Activated CD4-positive, alpha-beta T cell treated with anti-CD3 and anti-CD28 coated beads for 24 hours (primary cell): ENCODE measurements at places on chromosomes 2 and 18.
A peak's percentile ranks its signal among the peaks of the same experiment; 100 is the strongest.

DNA sequence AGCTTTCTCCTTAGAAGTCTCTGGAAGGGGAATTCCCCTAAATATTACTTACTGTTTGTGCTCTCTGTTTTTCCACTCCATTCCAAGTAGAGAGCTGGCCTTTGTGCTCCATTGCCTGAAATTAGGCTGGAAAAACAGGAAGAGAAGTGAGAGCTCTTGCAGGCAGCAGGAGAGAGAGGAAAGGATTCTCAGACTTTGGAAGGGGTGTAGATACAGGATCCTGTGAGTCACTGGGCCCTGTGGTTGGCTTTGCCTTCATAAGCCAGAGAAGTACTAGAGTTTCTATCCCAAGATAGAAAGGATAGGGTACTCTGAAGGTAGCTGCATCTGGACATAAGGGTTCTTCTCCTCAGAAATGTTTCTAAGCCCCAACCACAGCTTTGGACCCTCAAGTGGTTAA lies 188.9 kb downstream of the CMPK2 start:
- no peak for DNase-seq

- DNase-seq, result no peak
Observed at GRCh38 chr18:75036917-75037688, 171.8 kb downstream of the PTGR3 start.

GRCh38 chr2:17101596-17101995 lies 416.6 kb downstream of the RAD51AP2 start:
- DNase-seq, result no peak

- no peak for DNase-seq
Observed at GRCh38 chr2:224927646-224928173, 114.6 kb downstream of the DOCK10 start.

DNA sequence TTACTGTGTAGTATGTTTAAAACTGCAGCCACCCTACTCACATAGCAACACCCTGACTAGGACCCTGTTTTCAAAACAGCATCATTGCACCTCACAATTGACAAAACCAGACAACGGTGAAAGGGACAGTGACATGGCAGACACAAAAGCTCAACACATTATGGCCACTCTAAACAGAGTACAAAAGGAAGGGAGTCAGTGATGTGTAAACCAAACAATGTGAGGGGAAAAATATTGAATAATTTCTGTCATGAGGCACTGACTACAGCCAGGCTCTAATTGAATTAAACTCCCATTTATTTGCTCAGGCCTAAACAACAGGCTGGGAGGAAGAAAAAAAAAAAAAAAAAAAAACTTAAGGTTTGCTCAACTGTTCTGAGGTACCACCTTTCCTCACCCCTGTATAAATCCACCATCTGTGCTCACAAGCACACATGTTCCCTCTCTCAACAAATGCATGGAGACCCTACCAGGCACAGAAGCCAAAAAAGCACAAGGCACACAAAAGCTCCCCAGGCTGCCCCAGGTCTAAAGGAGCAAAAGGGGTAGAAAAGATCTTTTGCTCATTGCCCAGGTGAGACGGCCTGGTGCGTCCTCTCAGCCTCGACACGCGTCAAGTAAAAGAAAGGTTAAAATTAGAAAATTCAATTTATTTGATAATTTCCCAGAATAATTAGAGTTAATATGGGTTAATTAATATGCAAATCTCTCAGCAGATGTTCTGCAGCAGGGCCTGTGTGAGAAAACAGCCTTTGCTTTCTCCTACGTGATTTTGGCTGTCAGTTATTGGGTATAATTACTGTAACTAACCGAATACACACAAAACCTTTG lies 80.9 kb downstream of the ZEB2 start:
- DNase-seq, result no peak

DNA sequence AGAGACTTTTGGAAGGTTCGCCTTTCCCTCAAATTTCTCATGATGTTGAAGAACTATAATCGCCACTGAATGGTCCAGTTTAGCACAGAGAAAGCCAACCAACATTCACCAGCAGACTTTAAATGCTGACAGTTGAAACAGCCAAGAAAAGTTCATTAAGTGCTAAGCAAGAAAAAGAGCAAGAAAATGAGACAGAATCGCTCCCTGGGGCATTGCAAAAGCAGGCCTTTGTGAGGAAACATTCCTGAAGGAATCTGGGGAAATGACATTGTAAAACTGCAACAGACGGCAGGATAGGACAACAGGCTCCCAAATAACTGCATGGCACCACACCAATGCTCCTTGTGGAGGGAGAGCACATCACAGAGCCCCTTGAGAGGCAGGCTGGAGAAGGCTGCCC lies 269.3 kb upstream of the ID2 start:
- DNase-seq, result no peak

GRCh38 chr18:79556829-79557585 lies 122.6 kb upstream of the CTDP1 start:
- no peak for DNase-seq

GRCh38 chr2:43073401-43073825 lies 153.0 kb downstream of the ZFP36L2 start:
- no peak for DNase-seq

GRCh38 chr2:74550231-74550630 lies 3.5 kb downstream of the LOXL3 start:
- no peak for DNase-seq

DNA sequence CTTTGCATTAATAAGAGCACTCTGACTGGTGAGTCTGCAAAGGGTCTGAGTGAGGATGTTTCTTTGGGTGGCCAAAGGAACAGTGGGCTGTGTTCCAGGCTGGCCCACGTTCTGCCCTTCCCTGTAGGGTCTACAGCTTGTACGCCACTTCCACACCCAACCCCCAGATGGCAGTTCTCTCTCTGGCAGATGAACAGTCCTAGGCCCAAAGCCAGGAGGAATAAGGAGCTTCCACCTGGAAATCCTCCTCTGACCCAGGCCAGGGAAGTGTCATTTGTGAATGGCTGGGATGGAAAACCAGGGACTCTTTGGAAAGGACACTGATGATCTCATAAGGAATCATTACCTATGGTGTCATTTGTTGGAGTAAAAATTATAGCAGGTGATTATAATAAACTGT lies 6.6 kb downstream of the OTOF start:
- no peak for DNase-seq

- no peak for DNase-seq
Observed at GRCh38 chr2:71665168-71666093, 212.1 kb downstream of the DYSF start.

- DNase-seq, result no peak
Observed at GRCh38 chr2:15973481-15974401, 33.4 kb downstream of the MYCN start.

DNA sequence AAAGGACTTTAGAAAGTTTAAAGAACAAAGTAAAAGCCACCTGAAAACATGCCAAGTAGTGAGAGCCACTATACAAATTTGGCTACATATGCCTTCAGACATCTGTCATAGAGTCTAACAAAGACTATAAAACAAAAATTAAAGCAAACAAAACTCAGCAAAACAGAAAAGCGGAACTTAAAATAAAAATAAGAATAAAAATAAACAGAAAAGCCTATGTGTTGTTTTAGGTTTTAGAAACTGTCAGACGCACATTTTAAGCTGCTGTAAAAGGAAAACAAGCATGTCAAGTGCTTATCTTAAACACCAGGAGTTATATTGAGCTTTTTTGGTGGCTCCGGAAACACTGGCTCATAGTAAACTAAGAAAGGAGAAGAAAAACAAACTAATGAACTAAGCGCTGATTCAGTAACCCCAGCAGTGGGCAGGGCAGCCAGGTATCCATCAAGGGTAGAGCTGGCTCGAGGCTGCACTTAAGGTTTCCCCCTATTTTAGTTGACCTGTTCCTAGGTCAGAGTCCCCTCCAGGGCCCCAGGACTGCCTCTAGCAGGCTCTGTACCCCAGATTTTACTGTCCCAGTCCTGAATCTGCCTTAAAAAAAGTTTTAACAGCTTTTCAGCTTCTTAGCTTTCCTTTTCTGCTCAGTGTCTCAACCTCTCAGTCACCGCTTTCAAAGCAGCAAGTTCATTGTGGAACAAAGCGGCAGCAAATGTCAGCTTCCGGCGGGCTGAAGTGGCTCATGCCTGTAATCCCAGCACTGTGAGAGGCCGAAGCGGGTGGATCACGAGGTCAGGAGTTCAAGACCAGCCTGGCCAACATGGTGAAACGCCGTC lies 15.4 kb upstream of the RMC1 start:
- peak; percentile 11 for DNase-seq

DNA sequence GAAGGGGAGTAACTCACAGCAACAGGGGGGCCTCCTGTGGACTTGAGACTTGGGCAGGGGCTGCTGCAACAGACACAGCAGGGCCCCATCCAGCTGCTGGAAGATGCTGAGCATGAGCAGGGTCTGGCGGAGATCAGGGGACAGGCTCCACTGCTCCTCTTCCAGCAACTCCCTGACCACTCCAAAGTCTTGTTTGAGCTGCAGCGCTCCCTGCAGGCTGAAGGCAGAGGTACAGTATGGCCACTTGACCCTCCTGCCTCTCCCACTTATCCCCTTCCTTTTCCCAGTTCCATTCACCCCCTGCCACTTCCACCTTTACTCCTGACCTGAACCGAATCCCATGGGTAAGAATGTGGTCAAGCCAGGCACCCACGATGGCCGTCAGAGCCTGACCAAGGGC lies 2.4 kb upstream of the MRPL53 start:
- no peak for DNase-seq

- no peak for DNase-seq
Observed at GRCh38 chr2:173520918-173521317, 166.2 kb downstream of the CDCA7 start.

DNA sequence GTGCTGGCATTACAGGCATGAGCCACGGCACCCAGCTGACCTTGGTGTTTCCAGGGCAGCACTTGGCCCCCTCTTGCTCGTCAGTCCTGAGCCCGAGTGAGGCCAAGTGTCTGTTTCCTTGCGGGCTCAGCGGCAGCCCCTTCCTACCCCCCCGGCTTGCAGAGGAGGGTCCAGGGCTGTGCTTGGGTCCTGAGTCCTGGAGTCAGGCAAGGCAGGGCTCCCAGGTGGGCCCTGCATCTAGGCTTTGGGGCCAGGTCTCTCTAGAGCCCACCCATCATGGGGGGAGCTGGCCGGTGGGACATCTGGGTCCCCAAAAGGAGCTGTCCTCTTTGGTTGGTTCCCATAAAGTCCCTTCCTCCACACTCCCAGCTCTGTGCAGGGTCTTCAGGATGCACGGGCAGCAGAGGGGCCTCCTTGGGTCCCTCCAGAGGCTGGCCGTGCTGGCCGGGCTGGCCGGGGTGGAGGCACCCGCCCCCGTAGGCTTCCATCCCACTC lies 63.7 kb upstream of the HPCAL1 start:
- no peak for DNase-seq

DNA sequence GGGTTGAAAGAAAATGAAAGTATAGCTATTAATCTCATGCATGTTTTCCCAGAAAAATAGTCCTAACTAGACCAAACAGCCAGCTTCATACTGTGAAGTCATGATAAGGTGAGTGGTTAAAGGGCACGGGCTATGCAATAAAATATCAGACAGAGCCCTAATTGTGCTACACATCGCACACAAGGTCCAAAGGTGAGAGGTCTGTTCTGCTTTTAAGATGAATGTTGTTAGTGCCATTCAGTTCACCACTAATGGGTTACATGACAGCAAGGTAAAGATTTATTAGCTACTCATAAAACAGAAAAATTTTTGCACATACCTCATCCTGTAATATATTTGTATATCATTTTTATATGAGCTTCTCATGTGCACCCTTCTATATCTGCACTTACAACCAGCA lies 105.0 kb upstream of the STK17B start:
- no peak for DNase-seq

- DNase-seq, result no peak
Observed at GRCh38 chr2:182444806-182445205, 18.0 kb upstream of the PDE1A start.

DNA sequence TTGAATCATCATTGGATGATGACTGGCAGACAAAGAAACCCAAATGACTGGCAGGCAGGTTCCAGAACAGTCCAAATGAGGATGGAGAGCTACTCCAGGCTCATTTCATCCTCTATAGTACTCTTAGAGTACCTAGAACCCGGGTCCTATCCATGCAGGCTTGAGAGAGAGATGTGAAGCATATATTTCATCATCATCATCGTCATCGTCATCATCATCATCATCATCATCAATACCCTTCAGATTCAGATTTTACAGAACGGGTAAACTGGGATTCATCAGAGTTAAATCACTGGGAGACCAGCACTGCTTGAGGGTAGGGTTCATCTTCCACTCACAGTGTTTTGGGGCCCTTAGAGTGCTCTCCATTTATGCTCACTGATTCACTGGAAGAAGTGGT lies 52.3 kb downstream of the PAX8 start:
- DNase-seq, result no peak

DNA sequence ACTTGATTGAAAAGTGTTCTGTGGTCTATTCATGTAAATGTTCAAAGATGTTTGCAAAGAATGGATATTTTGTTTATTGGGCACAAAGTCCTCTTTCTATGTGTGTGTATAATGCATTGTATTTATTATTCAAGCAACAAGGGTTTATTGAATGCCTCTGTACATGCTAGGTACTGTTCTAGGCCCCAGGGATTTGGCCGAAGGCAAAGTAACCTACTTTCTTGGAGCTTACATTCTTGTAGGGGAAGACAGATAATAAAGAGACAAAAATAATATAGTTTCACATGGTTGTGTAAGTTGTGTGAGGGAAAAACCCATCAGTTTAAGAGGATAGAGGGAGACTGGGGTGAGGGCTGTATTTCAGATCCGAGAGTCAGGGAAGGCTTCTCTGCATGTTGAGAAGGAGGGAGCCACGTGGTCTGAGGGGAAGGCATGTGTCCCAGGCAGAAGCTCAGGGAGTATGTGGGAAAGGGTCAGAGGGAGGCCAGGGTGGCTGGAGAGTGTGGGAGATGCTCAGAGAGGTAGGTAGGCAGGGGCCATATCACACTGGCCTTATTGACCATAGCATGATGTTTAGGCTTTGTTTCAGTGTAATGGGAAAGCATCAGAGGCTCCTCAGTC lies 40.4 kb upstream of the GPR155 start:
- no peak for DNase-seq

- no peak for DNase-seq
Observed at GRCh38 chr18:39313992-39314391, 1748.4 kb upstream of the CELF4 start.

GRCh38 chr2:98348066-98348561 lies 1.9 kb downstream of the CNGA3 start:
- no peak for DNase-seq

GRCh38 chr2:225100856-225101294 lies 58.6 kb upstream of the DOCK10 start:
- DNase-seq, result no peak
